Bronchial epithelial cell (primary cell): ENCODE measurements at places on chromosomes 2 and 18.
A peak's percentile ranks its signal among the peaks of the same experiment; 100 is the strongest.

GRCh38 chr2:61887717-61888266 lies 664 bp downstream of the CCT4 start:
- DNase-seq, result peak; percentile 45

GRCh38 chr2:222561817-222562645 lies 93.9 kb downstream of the FARSB start:
- DNase-seq, result peak; percentile 55

DNA sequence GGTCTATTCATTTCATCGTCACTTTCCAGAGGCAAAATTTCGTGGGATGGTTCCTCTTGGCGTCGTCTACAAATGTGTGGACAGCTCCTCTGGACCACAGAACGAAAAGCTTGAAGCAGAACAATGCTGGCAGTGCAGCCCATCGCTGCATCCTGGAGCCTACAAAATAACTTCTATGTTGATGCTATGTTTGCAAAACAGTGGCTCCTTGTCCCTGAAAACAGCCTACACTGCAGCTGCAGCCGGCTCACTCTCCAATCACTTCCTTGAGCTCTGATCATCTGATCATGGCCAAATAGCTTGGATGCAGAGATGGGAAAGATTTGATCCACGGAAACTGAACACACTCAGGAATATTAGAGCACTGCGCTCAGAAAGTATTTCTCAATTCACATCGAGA lies 60.0 kb downstream of the DOCK10 start:
- DNase-seq, result no peak

DNA sequence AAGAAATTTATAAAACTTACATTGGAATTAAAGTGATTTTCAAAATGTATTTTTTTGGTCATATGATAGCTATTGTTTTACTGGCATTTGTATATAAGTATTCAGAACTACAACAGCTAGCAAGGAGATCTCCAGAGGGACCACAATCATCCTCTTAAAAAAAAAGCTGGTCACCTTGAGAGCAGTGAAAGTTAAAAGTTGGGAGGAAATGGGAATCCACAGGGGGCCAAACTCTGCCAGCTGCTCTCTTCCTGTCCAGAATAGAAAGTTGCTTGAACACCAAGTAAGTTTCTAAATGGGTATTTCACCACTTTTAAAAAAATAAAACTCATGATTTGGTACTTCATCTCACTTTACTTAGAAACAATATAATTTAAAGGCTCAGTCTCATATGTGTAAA lies 1025.1 kb downstream of the LRP1B start:
- DNase-seq, result no peak

- no peak for DNase-seq
Measured at GRCh38 chr2:72386288-72386687, 238.6 kb upstream of the CYP26B1 start.

GRCh38 chr2:116133381-116133942 lies 1681.0 kb upstream of the DDX18 start:
- no peak for DNase-seq
